ENCODE measurements at places on chromosomes 1 and 21.

GRCh38 chr1:54480525-54480848 is 67.5 kb upstream of the ACOT11 start:
- no peak for DNase-seq

DNA sequence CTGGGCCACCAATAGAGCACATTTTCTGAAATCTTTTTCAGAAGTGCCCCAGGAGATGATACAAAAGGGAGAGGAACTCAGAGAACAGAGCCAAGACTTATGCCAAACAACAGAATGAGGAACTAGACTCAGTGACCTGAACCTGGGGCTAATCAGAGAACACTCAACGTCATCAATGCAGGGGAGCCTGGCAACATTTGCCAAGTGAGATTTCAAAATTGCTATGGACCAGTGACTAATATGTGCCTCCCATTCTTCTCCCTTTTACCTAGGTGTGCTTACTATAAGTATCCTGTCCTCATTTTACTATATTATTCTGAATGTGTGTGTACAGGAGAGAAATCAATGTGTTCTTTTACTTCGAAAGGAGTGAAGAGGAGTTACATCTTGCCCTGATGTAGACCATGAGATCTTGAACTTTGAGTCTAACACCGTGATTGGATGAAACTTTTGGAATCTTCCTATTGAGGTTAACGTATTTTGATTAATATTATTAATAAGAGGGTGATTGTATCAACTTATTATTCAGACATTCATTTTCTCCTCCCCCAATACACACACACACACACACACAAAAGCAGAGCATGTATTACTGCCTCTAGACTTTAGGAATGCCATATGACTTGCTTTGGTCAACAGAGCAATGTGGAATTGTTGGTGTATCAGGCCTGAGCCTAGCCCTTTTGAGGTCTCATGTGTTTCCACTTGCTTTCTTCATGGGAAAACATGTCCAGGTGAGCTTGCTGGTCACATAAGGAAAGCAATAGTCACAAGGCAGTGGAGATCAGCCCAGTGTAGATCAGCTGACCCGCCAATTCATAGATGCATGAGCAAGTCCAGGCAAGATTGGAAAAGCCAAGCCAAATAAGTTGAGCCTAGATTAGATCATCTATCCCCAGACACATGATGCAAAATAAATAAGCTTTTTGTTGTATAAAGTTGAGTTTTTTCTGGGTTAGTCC is 80.3 kb upstream of the ETS2 start:
- no peak for DNase-seq

- DNase-seq = no peak
These were observed 118.9 kb upstream of the TMEM51 start for GRCh38 chr1:15034656-15035055.

GRCh38 chr1:31435471-31436409 is 22.7 kb downstream of the SERINC2 start:
- no peak for DNase-seq

- DNase-seq = no peak
These were observed 112.5 kb downstream of the PCBP3 start for GRCh38 chr21:45756029-45756428.

- no peak for DNase-seq
These were observed 39.1 kb downstream of the IGSF3 start for GRCh38 chr1:116628448-116628847.

DNA sequence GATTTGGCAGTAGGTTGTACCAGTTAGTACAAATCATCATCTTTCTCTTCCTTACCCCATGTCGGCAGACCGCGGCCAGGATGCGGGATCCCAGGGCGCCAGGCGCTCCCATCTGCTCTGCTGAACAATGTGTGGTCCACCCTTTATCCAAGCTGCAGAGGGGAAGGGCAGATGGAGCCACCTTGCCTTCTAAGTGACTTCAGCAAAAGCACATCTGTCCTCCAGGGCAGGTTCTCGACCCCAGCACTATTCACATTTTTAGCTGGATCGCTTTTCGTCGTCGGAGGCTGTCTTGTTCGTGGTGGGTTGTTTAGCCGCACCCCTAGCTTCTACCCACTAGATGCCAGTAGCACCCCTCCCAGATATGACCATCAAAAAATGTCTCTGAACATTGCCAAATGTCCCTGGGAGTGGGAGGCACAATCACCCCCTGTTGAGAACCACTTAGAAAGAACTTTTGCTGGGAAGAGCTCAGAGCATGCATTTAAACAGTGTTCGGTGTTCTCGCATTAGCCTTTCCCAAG is 58.1 kb upstream of the SIM2 start:
- DNase-seq = no peak

- DNase-seq = no peak
These were observed 272.0 kb downstream of the FOXD2 start for GRCh38 chr1:47709872-47710231.

DNA sequence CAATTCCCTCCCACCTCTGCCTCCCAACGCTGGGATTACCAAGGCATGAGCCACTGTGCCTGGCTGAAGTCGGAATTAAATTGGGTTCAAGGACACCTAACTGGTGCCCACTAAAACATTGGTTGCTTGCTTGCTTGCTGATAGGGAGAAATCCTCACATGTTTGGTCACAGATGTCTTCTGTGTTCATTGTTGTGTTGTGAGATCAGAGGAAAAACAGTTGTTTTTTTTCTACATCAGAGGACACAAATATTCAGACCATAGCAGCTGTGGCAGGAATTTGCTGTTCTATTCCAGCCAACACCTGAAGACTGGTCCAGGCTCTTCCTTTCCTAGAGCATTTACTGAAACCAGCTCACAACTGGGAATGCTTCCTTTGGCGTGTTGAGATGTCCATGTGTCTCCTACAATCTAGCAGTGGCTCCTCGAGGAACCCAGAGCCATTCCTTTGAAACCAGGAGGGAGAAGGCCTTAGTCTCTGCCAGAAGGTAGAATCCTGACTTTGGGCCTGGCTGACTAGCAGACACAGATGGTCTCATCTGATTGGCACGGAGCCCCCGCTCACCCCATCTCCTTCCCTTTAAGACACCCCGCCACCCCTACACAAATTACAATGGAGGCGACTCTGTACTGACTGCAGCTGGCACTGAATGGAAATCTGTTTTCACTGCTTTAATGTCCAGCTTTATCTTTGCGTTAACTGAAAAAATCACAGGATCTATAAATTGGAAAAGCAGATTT is 24.3 kb upstream of the TRIM17 start:
- no peak for DNase-seq

DNA sequence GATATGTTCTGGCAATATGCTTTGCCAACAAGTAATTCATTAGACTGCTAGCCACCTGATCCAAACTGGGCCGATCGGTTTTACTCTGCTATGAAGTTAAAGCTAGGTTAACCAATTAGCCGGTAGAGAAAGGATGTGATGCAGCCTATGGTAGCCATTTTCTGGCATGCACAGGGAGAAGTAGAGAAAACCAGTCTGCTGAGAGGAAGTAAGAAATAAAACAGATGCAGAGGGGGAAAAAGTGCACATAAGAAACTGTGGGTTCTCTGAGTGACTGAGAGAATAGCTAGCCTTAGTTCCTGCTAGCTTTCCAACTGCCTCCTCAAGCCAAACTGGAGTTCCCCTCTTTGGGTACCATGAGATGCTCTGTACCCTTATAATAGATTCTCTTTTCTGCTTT is 52.8 kb downstream of the ARID4B start:
- DNase-seq = no peak

GRCh38 chr1:223410036-223410435 is 16.8 kb downstream of the CCDC185 start:
- no peak for DNase-seq

DNA sequence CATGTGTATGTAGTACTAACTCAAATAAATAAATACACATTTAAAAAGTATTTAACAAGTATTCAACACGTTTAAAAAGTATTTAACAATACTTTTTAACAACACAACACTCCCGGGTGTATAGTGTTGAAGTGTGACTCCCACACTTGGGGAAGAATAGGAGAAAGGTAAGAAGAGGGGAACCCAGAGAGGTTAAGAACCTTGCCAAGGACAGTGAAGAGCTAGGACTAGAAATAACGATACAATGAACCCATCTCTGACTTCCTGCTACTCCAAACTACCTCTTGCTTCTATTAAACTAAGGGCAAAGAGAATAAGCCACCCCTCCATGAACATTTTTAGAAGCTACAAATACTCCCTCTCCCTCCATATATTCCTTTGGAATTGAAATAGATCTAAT is 1.7 kb upstream of the GFI1 start:
- no peak for DNase-seq

DNA sequence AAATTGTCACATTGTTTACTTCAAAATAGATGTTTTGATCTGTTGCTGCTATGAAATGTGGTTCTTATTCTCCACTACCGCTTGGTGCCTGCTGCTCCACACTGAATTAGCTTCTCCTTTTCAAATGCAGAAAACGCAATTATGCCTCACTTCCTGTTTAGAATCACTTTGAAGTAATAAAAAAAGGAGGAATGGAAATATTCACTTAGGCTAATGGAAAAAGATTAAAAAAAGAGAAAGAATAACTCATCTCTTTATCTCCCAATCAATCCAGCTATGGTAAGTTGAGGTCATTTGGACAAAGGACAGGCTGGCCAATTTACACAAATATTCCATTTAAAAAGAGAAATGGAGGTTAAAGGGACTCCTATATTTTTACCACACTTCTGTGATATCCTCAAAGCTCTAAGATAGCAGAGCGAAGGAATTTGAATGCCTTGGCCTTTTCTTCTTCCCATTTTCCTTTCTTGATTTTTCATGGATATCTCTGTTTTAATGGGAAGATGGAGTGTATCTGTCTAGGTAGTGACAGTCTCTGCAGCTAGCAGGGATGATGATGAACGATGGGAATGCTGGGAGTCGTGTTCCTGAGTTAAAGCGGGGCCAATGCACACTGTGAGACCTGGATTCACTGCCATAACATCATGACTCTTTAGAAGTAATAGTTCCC is 35.7 kb downstream of the RGS5 start:
- no peak for DNase-seq

- no peak for DNase-seq
These were observed 65.2 kb upstream of the TRABD2B start for GRCh38 chr1:48062353-48062752.

- no peak for DNase-seq
These were observed 9.1 kb upstream of the SRSF10 start for GRCh38 chr1:23989263-23989662.

DNA sequence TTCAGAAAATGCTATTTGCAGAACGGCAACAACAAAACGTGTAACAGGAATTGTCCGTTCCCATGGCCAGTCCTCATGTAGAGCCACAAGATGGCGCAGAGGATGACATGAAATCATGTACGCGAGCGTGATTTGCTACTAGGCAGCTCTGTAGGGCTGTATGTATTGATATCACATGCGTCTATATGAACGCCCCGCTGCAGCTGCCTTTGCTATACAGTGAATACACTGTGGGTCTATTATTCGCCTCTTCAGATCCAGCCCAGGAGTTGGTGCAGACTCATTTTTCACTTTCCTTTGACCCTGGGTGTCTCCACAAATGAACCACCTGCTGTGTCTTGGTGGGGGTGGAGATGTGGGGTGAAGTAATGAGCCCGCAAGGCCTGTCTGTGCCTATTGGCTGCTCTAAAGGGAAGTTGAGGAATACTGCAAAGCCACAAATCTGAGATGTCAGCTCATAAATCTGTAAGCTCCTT is 361.5 kb downstream of the KIF26B start:
- DNase-seq = no peak

GRCh38 chr1:169090308-169090899 is 16.1 kb upstream of the ATP1B1 start:
- no peak for DNase-seq

DNA sequence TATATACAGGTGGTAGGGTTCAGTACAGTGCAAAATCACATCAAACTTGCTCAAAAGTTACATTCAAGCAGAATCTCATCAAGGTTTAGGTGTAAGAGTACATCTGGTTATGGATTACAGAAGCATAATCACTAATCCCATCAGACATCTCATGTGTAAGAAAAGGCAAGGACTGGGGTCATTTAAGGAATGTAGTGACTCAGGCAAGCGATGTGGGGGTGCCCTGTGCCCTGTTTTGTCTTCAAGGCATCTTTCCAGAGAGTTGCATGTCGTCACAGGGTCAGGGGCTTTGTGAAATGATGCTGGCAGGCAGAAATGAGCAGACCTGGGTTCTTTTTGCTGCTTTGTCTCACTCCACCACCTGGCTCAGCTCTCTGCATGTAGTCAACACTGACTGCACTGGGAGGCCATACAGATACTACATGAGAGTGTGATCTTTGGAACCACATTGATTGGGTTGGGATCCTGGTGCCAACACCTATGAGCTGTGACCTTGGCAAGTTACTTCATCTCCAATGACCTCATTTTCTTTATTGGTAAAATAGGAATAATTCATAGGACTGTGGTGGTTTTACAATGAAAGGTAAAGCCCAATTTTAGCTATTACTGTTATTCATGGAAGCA is 8.2 kb upstream of the HHIPL2 start:
- no peak for DNase-seq

- no peak for DNase-seq
These were observed 6.4 kb downstream of the MAP3K6 start for GRCh38 chr1:27360159-27361043.

DNA sequence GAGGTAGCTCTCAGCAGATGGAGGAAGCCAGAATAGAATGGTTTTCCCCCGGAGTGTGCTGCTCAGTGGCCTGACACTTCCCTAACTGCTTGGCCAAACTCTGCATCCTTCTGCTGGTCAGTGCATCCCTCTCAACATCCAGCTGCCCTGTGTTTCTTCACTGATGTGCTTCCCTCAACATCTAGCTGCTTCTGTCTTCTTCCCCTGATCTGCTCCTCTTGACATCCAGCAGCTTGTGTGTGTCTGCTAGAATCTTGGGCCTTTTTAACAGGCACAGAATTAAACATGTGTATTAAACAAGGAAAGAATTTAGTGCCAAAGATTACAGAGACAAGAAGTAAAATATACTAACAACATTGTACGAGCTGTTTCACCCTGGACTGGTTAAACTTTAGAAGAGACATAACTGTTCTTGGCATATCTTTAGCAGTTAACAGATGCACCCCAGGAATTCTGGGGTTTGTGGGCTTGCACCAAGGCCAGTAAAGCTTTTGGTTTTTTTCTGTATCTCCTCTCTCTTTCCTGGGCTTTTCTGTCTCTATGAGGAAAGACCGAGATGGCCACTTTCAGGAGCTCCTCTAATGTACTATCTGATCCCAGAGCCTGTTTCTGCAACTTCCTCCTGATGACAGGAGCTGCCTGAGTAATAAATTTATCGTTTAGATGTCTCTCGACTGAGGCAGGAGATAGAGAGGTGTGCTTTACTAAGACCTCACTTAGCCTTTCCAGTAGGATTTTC is 34.8 kb upstream of the HSD3B1 start:
- DNase-seq = no peak

GRCh38 chr1:80841261-80841660 is 959.5 kb upstream of the ADGRL2 start:
- no peak for DNase-seq

GRCh38 chr1:7326366-7326765 is 444.7 kb upstream of the VAMP3 start:
- DNase-seq = no peak

- no peak for DNase-seq
These were observed 75.5 kb downstream of the PRDM2 start for GRCh38 chr1:13775459-13775858.

GRCh38 chr1:119091618-119092017 is 48.8 kb downstream of the WARS2 start:
- DNase-seq = no peak
